GM12864 (cell line): ENCODE measurements at places on chromosomes 3 and 15.

DNA sequence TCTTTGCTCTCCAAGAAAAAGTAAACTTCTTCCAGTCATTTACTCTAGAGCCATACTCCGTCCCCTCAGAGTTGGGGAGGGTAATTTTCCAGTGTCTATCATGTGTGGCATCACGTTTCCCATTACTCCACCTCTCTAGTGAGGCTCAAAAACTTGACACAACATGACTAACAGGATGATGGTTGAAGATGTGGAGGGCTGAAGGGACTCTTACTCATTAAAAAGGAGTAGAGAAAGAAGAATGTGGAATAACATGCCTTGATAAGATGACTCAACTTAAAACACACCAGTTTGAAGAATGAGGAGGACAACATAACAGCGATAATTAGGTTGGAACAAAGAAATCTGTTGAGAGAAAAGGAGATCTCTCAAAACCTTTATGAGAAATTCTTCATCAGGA lies 894.3 kb downstream of the OTOL1 start:
- no peak for DNase-seq

- no peak for DNase-seq
Observed at GRCh38 chr3:127392156-127392490, 104.3 kb upstream of the PRR20G start.

DNA sequence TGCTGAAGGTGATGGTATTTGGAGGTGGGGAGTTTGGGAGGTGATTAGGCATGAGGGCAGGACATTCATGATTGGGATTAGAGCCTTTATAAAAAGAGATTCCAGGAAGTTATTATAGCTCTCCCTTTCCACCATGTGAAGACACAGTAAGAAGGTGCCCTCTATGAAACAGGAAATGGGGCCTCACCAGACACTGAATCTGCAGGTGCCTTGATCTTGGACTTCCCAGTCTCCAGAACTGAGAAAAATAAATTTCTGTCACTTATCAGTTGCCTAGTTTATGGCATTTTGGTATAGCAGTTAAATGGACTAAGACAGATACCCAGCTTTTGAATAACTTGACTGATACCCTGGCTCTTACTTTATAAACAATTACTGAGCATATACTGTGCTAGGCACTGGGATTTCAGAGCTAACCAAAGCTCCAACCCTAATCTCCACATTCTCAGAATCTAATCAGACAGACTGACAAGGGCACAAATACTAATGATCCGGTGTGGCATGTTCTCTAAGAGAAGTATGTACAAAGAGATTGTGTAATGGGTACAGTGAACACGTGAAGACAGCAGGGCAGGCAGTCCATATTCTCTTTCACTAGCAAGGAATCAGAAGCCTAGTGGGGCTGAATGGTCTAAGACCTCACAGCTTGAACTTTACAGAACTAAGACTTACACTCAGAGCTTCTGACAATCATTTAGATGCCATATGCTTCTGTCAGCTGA lies 343.1 kb downstream of the WDR72 start:
- no peak for DNase-seq

- DNase-seq, result no peak
Observed at GRCh38 chr3:87361271-87361670, 84.9 kb upstream of the POU1F1 start.

GRCh38 chr15:48584090-48584811 lies 61.3 kb downstream of the FBN1 start:
- DNase-seq, result no peak

- DNase-seq, result no peak
Observed at GRCh38 chr3:116111765-116112164, 333.5 kb downstream of the LSAMP start.

GRCh38 chr3:101851072-101851770 lies 1.9 kb downstream of the NFKBIZ start:
- no peak for DNase-seq

- no peak for DNase-seq
Observed at GRCh38 chr15:78811825-78812183, 540 bp upstream of the ADAMTS7 start.

GRCh38 chr3:59326246-59327024 lies 276.6 kb upstream of the CFAP20DC start:
- DNase-seq, result no peak

- no peak for DNase-seq
Observed at GRCh38 chr15:66278056-66278455, 15.3 kb upstream of the DIS3L start.

DNA sequence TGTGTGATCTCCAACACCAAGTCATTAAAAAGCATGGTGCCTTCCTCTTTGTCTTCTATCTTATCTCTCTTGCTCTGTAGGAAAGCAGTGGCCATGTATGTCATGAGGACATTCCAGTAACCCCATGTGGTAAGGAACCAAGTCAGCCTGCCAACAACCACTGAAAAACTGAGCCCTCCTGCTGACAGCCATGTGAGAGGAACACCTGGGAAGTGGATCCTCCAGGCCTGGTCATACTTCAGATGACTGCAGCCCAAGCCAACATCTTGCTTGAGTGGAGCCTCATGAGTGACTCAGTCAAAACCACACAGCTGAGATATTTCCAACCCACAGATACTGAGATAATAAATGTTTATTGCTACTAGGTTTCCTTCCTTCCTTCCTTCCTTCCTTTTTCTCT lies 597.3 kb downstream of the ZIC1 start:
- no peak for DNase-seq

DNA sequence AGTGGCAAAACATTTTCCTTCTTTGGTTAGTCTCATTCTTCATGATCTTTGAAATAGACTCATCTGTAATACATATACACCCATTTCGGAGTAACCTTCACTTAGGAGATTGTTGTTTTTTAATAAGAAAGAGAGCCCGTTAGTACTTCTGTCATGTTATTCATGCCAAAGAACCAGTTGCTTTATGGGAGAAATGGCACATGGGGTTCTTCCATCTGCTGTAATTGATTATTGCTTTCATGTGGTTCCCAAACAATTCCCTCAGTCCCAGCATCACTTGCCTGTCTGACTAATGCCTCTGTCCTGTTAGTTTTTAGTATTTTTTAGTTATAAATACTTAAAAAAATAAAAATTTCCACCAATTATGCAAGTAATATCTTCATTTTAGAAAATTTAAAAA lies 33.8 kb upstream of the FAH start:
- no peak for DNase-seq

DNA sequence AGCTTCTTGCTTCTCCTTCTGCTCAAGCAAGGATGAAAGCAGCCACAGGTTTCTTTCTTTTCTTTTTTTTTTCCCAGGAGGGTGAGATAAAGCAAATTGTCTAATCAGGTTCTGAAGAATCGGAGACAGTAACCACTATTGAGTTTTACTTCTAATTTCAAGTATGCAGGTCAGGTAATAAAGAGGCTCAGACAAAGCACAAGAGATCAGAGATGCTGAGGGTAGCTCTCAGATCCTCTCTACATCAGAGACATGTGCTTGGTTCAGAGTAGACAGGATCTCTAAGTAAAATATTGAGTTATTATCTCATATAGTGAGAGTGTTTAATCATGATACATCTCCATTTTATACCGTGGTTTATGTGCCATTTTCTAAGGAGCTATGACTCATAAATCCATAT lies 168.5 kb downstream of the NFKBIZ start:
- DNase-seq, result no peak

GRCh38 chr15:87033056-87033455 lies 953.4 kb downstream of the AGBL1 start:
- no peak for DNase-seq

DNA sequence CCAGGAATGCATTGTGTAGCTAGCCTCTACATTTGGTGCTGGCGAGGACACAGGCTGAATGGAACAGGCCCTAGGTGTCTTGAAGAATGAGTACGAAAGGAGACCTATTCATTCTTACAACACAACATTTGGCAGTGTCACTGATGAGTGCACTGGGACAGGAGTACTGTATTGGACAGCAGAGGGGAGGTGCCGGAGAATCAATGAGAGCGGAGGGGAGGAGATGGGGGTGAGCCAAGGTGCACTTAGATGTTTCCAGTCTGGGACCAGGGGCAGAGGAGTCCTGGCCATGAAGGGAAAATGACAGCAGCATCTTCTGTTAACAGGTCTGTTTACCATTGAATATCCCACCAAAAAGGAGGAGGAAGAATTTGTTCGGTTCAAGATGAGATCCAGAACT lies 53.2 kb downstream of the C3orf20 start:
- DNase-seq, result no peak

DNA sequence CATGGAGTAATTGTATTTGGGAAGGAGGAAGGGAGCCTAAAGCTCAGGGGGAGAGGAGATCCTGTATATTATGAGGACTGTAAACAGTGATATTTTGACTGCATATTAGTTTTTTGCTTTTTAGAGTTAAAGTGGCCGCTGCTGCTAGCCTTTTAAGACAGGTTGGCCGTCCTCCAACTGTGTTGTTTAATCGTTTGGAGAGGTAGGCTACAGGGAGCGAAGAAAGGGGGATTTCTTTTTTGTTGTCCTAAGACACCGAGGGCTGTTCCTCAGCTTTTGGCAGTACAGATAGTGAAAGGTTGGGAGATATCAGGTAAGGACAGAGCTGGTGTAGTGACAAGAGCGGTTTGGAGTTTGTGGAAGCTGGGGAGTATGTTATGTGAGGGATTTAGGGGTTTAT lies 38.2 kb upstream of the RNF7 start:
- DNase-seq, result no peak

DNA sequence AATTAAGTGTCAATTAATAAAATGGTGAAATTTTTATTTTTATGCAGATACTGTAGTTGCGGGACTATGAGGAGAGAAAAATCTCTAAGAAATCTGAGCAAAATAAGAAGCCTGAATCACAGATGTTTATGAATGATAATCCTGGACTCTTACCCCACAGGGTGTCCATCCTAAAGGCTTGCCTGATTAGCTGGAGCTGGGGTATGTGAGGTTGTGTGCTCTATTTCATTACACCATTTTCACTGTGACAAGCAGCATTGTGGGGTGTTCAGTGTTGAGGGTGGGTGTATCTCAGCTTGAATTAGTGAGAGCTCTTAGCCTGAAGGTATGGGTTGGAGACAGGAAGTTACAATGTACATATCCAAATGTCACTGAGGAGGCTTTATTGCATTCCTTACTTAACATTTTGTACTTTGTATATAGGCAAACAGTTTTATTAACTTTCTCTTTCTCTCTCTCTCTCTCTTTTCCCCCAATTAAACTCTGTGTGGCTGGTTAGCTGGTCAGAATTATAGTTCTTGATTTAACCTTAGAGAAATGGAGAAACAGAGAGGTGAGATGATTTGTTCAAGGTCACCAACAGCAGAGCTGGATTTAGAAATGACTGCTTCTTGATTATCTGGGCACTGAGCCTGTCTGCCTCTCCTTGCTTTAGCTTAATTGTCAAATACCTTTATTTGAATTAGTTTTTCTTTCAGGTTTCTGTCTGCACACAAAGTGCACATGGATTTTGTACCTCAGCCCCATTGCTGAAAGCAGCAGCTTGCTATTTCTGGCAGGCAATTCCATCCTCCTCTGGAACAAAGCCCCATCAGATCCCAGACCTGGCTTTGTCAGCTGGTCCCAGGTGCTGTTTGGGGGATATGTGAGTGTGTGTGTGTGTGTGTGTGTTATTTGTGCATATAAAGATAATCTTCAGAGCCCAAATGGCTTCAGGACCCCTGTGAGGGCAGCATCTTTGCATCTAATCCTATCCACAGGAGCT lies 35.8 kb downstream of the GJD2 start:
- no peak for DNase-seq

DNA sequence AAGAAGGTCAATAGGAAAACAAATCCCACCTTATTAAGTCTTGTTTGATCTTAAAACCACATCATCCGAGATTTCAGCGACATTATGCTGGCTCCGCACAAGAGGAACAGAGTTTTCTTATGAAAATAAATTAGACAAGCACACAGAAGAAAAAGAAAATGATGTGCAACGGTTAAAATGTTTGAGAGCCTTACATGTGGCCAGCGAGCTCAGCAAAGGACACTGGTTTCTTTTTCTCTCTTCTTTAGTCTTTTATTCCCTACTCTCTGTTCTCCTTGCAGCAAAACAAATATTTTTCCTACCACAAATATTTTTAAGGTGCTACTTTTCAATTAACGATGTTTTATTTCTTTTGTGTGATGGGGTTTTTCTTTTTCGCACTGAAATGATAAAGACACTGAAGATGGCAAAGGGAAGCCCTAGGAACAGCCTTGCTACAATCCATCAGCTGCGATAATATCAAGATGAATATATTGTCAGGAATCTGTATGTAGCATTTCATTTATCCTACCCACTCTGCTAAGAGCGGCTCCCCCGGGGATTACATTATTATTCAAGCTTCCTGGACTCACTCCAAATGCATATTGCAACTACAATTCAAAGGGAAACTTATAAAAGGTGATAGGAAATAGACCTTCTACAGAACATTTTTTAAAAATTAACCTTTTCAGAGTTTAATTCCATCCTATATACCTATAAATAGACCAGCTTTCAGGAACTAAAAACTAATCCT lies 72.9 kb downstream of the ANXA2 start:
- no peak for DNase-seq

GRCh38 chr3:57074135-57074534 lies 13.7 kb downstream of the SPATA12 start:
- DNase-seq, result no peak

- DNase-seq, result no peak
Observed at GRCh38 chr3:51896607-51897305, 6.4 kb downstream of the IQCF1 start.

DNA sequence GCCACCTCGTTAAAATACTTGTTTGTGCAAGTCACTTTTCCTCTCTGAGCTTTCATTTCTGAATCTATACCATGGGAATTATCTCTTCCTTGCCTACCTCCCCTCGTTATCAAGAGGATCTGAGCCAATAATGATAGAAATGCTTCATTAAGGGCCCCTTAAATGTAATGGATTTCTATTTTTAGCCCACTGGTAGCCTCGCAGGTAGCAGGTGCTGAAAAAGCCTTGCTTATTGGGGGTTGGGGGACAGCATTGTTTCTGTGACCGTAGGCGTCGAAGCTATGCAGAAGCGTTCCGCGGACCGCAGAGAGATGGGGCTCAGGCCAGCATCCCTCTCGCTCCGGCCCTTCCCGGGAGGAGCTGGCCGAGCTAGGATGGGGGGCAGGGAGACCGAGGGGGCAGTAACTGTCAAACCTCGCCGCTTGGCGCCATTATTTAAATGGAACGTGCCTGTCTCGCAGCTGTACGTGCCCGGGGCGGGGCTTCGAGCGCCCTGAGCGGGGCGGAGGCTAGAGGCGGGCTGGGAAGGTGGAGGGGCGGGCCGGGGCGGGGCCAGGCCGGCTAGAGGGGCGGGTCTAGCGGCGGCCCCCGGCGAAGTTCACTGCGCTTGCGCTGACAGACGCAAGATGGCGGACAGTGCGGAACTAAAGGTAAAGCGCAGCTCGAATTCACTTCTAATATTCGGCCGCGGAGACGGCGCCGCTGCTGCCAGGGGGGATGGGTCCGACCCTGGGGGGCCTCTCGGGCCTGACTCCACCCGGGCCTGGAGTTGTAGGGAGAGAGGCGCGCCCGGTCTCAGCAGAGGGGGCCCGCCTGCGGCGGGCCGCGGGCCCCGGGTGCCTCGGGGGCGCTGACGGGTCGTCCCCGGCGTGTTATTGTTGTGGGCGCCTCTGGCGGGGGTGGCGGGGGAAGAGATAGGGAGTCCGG lies at the start of gene PIAS1:
Gene PIAS1 (plus strand): TSS at position 615 of the 927 bp plus-strand sequence. CDS start 12 bp downstream, at position 627.
- peak; percentile 78 for DNase-seq

- no peak for DNase-seq
Observed at GRCh38 chr3:188391592-188391991, 237.6 kb downstream of the LPP start.

- DNase-seq, result no peak
Observed at GRCh38 chr3:43793648-43794372, 103.1 kb downstream of the ABHD5 start.
